ENCODE measurements at places on chromosomes 2 and 18.

- DNase-seq = no peak
Measured at GRCh38 chr2:160606341-160606740, 112.7 kb upstream of the RBMS1 start.

- no peak for DNase-seq
Measured at GRCh38 chr18:29163596-29163995, 986.7 kb upstream of the CDH2 start.

DNA sequence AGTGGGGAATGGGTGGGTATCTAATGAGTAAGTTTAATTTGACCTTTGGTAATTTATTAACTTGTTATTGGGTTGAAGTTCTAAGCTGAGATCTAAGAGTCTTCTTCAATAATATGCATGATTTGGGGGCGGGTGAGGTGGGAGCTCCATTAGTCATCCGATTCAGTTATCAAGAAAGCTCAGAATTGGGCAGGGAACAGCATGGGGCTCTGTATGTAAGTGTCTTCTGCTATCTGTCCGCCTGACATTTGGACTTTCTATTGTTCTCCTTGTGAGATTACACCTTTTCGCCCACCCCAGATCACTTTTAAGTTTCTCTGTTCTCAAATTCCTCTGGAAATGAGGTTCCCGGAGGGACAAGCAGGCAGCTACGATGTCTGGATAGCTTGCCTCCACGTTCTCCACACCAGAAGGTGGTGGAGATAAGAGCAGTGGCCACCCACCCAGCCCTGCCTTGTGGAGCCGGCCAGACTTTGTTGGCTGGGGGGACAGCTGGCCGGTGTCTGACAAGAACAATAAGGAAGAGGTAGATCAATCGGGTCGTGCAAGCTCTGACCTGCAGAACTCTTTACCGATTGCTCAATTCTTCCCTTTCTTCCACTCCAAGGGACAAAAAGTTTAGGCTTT, 75.5 kb upstream of the GATA6 start:
- no peak for DNase-seq

- DNase-seq = peak; percentile 3
Measured at GRCh38 chr2:198279026-198279425, 474.6 kb downstream of the PLCL1 start.

GRCh38 chr18:8479789-8480188, 129.4 kb upstream of the RAB12 start:
- no peak for DNase-seq

GRCh38 chr2:99987160-99987559, 155.2 kb downstream of the AFF3 start:
- DNase-seq = no peak

DNA sequence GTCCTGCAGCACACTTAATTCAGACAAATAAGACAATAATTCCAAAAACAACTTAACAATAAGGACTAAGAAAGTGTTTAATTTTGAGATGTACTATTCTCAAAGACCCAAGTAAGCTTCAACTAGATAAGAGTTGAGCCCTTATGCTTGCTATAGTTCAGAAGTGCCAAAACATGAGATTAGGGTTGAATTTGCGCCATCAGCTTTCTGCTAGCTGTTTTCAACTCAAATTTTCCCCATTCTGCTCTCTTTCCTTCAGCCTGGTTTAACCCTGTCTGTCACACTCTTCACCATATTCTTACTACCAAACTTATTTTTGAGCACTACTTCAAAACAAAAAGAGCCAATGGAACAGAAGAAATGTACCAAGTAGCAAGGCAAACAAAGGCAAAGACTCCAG, 4.1 kb downstream of the NFE2L2 start:
- DNase-seq = no peak

- no peak for DNase-seq
Measured at GRCh38 chr2:127193164-127193966, 26.7 kb downstream of the CYP27C1 start.

GRCh38 chr2:73582364-73582763, 59.9 kb downstream of the NAT8 start:
- no peak for DNase-seq

- DNase-seq = peak; percentile 55
Measured at GRCh38 chr2:199602271-199602895, 144.6 kb upstream of the SATB2 start.

All from eye (tissue), 1 donor.